ENCODE measurements at places on chromosomes 2 and 18. TPM values are rescaled to one million over a fixed set of nuclear protein-coding genes. Genes with fewer than 3 reads are reported as not detected.

WIPF1 gene
- 44.6 TPM for total RNA-seq

NT5C1B gene
- not detected for total RNA-seq

LYG2 gene
- not detected for total RNA-seq

MAP3K19 gene
- total RNA-seq, result 21.1 TPM

ZNF521 gene
- 48.8 TPM for total RNA-seq

RAX gene
- not detected for total RNA-seq

CYS1 gene
- 1.0 TPM for total RNA-seq

GRCh38 chr2:165793161-165793778, 777 bp downstream of the GALNT3 start:
- DNase-seq, result peak; percentile 18

- no peak for DNase-seq
These were observed 146.6 kb downstream of the TNS1 start for GRCh38 chr2:217856159-217856558.

GRCh38 chr18:37565101-37565976, at the start of gene CELF4:
CELF4 (minus strand) TSS chr18:37565798.
- DNase-seq, result no peak

DNA sequence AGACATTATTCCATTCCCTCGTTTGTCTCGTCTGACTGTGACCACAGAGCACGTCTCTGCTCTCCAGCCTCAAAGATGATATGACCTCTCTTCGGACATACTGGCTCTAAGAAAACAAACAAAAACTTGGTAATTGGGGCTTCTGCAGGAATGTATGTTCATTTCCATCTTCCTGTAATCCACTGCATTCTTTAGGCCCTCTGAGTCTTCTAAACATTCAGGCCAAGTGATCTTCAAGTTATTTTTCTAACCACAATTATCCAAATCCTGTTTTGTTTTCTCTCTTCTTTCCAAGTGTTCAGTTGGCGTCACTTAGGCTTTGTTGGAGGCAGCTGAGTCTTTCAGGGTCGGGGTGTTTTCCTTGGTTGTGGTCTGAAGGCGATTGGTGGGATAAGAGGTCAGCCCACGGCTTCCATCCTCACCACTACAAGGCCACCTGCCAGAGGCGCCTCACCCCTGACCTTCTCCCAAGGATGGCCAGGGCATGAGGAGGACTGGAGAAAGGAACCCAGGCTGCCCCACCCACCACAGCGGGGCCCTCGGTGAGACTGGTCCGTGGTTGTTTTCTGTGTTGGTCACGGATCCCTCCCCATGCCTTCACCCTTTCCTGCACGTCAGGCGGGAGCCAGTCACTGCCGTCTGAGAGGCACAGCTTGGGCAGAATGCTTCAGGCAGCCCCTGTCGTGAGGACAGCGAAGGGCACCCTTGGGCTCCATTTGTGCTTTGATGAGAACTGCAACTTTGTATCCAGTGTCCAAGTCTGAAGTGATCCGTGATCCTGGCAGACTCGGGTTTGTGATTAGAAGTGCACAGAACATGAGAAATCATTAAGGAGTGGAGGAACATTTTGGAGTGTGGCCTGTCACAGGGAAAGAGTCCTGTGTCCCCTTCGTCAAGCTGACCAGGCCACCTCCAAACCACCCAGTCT, 88.6 kb upstream of the FHL2 start:
- no peak for DNase-seq

DNA sequence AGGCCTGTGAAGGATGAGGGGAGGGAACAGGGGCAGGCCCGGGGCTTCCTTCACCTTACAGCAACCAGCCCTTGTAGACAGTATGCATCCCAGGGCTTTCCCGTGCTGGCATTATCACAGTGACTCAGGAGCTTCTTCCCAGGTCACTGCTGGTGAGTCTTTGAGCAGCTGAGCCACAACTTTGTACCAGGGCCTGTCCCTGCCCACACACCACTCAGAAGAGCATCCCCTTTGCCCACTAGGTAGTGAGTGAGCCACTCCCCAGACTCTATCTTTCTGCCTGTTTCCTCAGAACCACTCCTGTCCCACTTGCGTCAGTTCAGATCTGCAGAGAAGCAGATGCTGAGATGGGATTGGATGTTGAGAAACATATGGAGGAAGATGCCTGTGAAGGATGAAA, 69.6 kb upstream of the ALPP start:
- no peak for DNase-seq

- DNase-seq, result no peak
These were observed 162.0 kb upstream of the STK17B start for GRCh38 chr2:196333397-196333796.

GRCh38 chr2:74238879-74239278, 40.5 kb downstream of the MTHFD2 start:
- peak; percentile 24 for DNase-seq

DNA sequence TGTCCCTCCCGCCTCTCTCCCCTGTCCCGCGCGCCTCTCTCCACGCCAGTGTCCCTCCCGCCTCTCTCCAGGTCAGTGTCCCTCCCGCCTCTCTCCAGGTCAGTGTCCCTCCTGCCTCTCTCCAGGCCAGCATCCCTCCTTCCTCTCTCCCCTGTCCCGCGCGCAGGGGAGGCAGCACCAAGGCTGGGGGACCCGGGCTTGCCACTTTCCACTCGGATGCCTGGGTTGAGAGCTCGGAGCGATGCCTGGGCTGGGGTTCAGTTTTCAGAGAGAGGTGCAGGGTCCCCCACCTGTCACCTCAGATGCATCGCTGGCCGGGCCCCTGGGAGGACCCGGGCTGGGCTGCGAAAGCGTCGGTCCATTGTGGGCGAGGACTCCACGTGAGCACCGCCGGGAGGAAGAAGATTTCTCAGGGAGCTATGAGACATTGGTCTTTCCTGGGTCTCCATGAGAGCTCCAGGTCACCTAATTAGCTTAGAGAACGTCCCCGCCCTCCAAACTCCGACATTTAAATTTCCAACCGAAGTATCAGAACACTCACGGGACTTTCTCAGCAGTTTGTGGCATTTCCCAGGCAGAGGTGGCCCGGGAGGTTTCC, 2.1 kb downstream of the FBLN7 start:
- DNase-seq, result no peak

DNA sequence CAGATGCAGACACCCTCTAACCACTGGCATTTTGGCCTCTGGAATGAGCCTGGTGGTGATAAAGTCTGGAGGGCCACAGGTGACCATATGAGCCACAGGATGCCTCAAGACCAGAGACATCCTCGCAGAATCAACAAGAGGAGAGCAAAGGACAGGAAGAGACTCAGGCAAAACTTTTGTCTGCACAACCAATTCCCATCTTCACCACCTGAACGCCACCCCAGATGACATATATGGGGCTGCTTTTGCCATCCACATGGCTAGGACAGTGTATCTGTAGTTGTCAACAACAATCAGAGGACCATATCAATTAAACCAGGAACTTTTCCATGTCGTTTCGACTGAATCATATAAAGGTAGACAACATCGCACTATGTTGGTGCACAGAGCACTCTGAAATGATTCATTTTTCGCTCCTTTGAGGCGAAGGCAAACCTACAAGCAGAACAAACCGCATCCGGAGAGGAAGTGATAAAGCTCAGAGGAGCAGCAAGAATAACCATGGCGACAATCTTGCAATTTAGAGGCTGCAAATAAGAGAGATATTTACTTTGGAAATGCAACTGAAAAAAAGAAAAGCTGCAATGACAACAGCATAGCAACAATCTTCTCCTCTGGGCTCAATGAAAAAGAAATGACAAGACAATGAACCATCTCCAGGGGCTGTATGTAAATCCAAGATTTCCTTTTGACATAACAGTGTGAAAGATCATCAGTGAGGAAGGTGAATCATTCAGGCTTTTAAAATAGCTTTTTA, 204.5 kb downstream of the ARL4C start:
- DNase-seq, result no peak

DNA sequence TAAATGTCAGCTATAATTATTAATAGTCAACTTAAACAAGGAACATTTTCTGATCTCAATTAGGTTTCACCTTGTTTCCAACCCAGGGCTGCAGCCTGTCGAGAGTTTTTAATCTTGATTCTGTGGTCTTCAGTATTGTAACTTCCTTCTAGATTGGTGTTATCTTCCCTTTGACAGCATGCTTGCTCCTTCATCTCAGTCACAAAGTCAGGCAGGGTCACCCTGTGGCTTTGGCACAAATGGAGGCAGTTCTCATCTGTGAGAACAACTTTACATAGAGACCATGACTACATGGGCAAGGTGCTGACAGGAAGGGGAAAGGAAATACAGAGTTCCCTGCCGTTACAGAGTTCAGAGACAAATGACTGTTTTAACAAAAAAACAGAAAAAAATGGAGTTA, 50.5 kb downstream of the HNRNPLL start:
- DNase-seq, result no peak

- no peak for DNase-seq
These were observed 291.3 kb downstream of the BCL11A start for GRCh38 chr2:60262178-60262577.

- no peak for DNase-seq
These were observed 9.3 kb downstream of the NCK2 start for GRCh38 chr2:105754011-105754410.

- peak; percentile 41 for DNase-seq
These were observed 609.0 kb downstream of the DCC start for GRCh38 chr18:52948868-52949444.

- DNase-seq, result no peak
These were observed 174.7 kb downstream of the RTP5 start for GRCh38 chr2:242044313-242044590.

GRCh38 chr2:37904993-37905392, 20.1 kb upstream of the RMDN2 start:
- DNase-seq, result no peak

- peak; percentile 64 for DNase-seq
These were observed 8.4 kb upstream of the GPC1 start for GRCh38 chr2:240426845-240427721.

DNA sequence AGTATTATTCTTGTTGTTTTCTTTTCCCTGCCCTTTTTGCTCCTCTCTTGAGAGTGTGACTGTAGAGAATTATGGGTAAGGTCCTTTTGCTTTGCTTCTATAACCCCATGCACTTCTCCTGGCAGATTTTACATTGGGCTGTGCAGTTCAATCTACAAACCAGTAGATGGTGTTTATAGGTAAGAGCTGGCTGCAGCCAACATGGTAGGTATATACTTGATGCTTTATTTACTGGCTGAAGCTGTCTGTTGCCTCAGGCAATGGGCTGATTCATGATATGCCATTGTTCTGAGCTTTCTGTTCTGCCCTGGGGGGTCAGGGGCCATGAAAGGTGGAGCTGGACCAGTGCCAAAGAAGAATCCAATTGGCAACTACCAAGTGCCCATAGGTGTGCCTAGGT, 48.3 kb upstream of the MYL1 start:
- no peak for DNase-seq

DNA sequence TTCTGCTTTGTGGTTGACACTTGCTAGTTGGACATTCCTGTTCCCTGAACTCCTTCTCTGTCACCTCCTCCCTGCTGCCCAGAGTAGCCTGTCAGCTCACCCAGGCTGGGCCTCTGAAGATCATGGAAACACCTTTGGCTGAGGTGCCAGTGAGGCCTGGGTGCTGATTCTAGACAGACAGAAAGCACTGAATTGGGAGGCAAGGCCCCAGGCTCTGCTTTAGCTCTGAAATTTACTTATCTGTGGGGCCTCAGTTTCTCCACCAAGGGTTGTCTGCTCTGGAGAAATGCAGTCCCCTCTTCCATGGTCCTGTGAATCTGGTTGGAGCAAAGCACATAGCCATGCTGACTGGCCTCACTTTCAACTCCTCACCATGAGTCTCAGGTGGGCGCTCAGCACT, 104.6 kb upstream of the SIX3 start:
- DNase-seq, result no peak

DNA sequence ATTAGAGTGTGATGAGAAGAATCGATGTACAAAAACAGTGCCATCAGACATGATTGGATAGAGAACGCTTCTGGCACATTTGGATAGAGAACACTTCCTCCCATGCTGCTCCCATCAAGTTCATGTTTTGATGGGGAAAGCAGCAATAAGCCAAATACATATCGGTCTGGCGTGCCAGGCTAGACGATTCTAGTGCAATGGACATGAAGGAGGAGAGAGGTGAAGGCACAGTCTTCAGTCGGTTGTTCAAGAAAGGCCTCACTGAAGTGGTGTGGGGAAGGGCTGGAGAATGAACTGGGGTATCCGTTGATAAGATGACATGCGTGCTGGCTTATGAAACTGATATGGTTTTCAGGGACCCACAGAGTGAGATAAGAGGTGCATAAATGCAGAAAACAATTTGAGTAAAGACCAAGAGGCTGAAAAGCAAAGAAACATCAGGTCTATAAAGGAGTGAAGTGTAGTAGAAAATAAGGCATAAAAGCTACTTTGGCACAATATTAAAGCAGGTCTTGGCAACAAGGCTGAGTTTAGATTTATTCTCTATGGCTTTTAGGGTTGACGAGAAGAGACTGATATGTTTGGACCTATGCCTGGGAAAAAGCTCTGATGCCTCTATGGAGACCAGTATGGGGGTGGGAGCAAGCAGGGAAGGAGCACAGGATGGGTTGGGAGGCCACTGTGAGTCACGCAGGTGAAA, 117.6 kb upstream of the PIEZO2 start:
- DNase-seq, result peak; percentile 64

DNA sequence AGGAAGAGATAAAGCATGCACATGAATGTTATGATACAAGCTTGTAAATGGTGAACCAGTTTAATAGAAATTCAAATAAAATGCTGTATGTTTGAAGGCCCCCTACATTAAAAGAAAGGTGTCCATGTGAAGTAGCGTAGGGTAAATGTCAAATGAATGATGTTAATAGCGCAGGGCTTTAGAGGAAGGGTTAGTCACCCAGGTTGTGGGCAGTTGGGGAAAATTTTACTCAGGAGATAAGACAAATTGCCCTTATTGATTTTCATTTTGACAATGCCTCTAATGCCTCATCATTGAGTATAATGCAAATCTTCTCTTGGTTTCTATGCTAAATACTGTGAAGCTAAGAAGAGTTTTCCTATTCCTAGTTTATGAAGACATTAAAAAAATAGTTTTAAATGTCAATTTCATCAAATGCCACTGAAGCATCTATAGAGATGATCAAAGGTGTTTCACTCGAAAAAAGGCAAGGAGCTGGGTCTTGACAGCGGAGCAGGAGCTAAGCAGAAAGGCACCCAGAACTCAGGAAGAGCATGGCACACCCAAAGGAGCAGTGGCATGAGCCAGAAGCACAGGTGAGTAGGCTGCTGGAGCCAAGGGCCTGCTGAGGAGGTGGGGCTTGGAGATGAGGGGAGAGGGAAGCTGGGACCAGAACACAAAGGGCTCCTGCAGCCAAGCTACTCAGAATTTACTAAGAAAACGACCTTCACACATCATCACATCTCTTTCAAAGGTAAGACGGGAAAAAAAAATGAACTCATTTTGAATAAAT, 129.3 kb upstream of the ACKR3 start:
- DNase-seq, result no peak

- DNase-seq, result no peak
These were observed 56.7 kb upstream of the ZNF804A start for GRCh38 chr2:184541591-184541990.

- peak; percentile 55 for DNase-seq
These were observed 72.9 kb downstream of the EN1 start for GRCh38 chr2:118774458-118775133.

GRCh38 chr2:67564076-67564475, 166.9 kb downstream of the ETAA1 start:
- no peak for DNase-seq

DNA sequence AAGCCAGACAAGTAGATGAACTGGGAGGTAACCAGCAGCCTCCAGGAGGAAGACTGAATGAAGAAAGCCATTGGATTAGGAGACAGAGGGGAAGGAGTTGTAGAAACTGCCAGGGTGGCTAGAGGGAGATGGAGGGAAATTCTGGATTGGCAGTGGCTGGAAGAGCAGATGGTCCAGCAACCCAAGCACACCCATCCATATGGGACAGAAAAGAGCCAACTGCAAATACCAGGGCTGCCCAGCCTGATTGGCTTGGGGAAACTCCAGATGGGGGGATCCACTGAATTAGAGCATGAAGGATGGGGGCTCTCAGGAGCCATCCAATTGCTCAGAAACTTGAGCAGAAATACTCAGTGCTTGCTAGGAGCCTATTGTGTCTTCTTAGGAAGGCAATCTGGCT, 173.5 kb upstream of the EPB41L3 start:
- no peak for DNase-seq

Data from lung (tissue), 17 donors.